WTC11 (cell line): ENCODE measurements at places on chromosomes 2 and 18. TPM values are rescaled to one million over a fixed set of nuclear protein-coding genes. Genes with fewer than 3 reads are reported as not detected.
A peak's percentile ranks its signal among the peaks of the same experiment; 100 is the strongest.

DNA sequence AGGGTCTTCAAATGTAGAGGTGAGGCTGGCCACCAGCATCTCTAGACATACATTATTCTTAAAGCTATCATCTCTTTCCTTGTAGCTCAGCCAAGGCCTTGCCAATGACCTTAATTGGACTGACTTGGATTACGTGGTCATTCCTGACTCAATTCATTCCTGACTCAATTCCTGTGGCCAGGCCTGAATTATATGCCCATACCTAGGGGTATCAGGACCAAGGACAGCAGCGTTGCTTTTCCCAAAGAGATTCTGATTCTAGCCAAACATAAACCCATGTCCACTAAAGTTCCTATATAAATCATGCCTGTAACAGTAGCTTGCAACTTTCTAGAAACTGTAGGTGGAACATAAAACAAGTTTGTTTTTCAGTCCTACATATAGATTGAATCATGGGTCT lies 231.7 kb downstream of the ARL6IP6 start:
- peak; percentile 28 for DNase-seq
- H3K4me3 ChIP-seq, result no peak overlapping the region
- no peak overlapping the region for H3K27ac ChIP-seq

- H3K36me3 ChIP-seq, result no peaks in the 10 kb centered on the region
- H3K27ac ChIP-seq, result no peak overlapping the region
- no peak for DNase-seq
- H3K4me3 ChIP-seq, result no peak overlapping the region
- H3K27me3 ChIP-seq, result peaks cover 4% of the 10 kb centered on the region; the same call in 1 of the 2 replicates
Observed at GRCh38 chr18:5974696-5975095, 79.4 kb upstream of the TMEM200C start.

Gene EN1
- not detected in 3 replicates for total RNA-seq

Gene CABYR
- 12.9 to 19.3 TPM (median 16.1 TPM) in 3 replicates for total RNA-seq

Gene FBXO48
- total RNA-seq, result 1.3 to 1.5 TPM (median 1.3 TPM) in 3 replicates

DNA sequence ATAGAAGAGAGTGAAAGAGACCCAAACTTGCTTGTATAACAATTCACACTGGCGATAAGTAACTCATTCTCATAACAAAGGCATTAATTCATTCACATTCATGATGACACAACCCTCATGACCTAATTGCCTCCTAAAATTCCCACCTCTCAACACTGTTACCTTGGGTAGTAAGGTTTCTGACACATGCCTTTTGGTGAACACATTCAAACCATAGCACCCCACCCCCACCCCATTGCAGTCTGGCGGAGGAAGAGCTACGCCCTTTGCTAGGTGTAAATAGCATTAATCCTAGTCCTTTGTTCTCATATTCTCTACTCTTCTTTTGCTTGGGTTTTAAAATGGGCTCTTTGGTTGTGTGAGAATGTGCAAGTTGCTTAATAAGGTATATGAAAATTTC lies 361.5 kb downstream of the DSEL start:
- no peak overlapping the region for H3K27ac ChIP-seq
- no peak overlapping the region for H3K4me3 ChIP-seq
- no peaks in the 10 kb centered on the region for H3K36me3 ChIP-seq
- peaks cover 19% of the 10 kb centered on the region for H3K4me1 ChIP-seq

Gene ANKRD23
- 2.5 to 4.1 TPM (median 3.2 TPM) in 3 replicates for total RNA-seq

Gene COL3A1
- total RNA-seq, result 0.61 to 2.1 TPM (median 0.76 TPM) in 3 replicates

Gene FOXD4L1
- 0.09 TPM in 1 of 3 replicates, not detected in the others for total RNA-seq

DNA sequence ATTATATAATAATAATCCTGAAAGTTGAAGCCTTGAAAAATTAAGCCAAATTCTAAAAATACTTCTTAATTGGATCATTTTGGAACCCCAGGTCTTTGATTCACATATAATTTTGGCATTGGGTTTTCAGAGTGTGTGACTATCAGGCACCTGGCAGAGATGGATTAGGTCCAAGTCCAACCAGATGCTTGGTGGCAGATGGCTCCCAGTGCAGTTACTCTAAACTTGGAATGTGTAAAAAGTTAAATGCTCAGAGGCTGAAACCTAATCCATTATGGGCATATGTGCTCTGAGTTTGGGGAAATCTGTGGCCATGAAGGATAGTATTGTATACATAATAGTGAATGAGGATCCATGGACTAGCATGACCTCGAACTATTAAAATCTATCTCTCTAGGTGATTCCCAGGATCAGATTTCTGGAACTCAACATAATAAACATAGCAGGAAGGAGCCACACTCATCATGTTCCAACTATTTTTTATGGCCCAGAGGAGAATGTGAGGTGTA lies 333.0 kb downstream of the RPRM start:
- no peaks in the 10 kb centered on the region for H3K27me3 ChIP-seq
- H3K4me3 ChIP-seq, result no peak overlapping the region

DNA sequence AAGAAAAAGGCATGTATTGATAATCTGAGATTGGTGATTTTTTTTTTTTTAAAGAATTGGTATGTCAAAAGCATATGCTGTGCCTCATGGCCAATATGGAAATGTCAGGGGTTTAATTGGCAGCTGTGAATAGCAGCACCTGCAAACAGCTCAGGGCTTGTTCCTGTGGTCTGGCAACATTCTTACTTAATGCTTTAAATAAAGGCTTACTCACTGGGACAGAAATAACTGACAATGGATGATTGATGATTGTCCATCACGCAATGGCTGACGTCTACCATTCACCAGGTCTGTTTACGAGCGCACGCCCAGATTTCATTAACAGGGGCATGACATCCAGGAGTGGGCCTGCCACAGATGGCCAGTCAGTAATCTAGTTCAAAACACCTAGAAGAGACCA lies 66.7 kb downstream of the ETAA1 start:
- H3K27me3 ChIP-seq, result no peaks in the 10 kb centered on the region
- no peak overlapping the region for H3K27ac ChIP-seq
- H3K4me3 ChIP-seq, result no peak overlapping the region
- DNase-seq, result no peak
- H3K36me3 ChIP-seq, result no peaks in the 10 kb centered on the region

DNA sequence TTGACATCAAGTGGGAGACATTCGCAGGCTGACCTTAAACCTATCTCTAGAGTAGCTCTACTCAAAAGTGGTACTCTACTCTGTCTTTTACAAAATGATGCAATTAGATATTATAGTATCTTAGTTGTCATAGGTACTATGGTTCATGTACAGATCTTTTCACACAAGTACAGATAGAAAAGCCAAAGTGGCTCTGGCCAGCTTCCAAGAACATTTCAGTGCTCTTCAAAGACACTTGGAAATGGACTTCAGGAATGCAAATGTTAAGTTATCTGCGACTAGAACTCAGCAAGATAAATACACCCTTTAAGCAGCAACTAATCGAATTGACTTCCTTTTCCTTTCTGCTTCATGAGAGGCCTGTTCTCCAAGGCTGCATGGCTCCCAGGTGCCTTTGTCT lies 718.7 kb upstream of the FAM98A start:
- H3K27ac ChIP-seq, result no peak overlapping the region
- no peaks in the 10 kb centered on the region for H3K27me3 ChIP-seq
- no peaks in the 10 kb centered on the region for H3K36me3 ChIP-seq
- no peaks in the 10 kb centered on the region for H3K4me1 ChIP-seq
- DNase-seq, result no peak

GRCh38 chr2:205574001-205574400 lies 108.3 kb upstream of the NRP2 start:
- DNase-seq, result no peak
- no peaks in the 10 kb centered on the region for H3K4me1 ChIP-seq
- no peaks in the 10 kb centered on the region for H3K27me3 ChIP-seq
- H3K36me3 ChIP-seq, result peaks cover 22% of the 10 kb centered on the region
- H3K4me3 ChIP-seq, result no peak overlapping the region
- no peak overlapping the region for H3K27ac ChIP-seq

DNA sequence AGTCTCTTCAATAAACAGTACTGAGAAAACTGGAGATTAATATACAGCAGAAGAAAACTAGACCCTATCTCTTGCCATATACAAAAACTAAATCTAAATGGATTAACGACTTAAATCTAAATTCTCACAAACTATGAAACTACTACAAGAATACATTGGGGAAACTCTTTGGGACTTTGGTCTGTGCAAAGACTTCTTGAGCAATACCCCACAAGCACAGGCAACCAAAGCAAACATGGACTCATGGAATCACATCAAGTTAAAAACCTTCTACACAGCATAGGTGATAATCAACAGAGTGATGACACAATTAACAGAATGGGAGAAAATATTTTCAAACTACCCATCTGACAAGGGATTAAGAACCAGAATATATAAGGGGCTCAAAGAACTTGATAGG lies 848.2 kb upstream of the NRXN1 start:
- H3K27ac ChIP-seq, result no peak overlapping the region
- H3K27me3 ChIP-seq, result no peaks in the 10 kb centered on the region
- no peak for DNase-seq
- H3K4me3 ChIP-seq, result no peak overlapping the region
- H3K4me1 ChIP-seq, result no peaks in the 10 kb centered on the region

GRCh38 chr2:160289831-160290230 lies 89.8 kb upstream of the ITGB6 start:
- DNase-seq, result no peak
- no peak overlapping the region for H3K27ac ChIP-seq
- peaks cover 6% of the 10 kb centered on the region for H3K36me3 ChIP-seq
- no peaks in the 10 kb centered on the region for H3K27me3 ChIP-seq
- no peak overlapping the region for H3K4me3 ChIP-seq

Gene ARHGAP25
- 2.6 to 3.4 TPM (median 2.9 TPM) in 3 replicates for total RNA-seq

DNA sequence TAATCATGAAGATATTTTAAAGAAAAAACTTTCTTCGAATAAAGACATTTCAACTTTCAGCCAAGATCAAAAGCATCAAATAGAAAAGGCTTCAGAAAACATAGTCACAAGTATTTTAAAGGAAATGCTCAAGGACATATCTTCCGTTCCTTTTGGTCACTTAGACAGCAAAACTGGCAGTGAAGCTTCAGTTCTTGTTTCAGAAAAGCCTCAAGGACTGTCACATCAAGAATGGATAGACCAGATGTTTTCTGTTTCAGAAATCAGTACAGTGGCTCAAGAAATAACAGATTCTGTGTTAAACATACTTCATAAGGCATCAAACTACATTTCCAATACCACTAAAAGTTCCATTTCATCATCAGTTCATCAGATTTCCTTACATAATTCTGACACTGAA lies 51.8 kb downstream of the FSIP2 start:
- no peak overlapping the region for H3K27ac ChIP-seq
- no peak overlapping the region for H3K4me3 ChIP-seq
- H3K27me3 ChIP-seq, result no peaks in the 10 kb centered on the region
- no peaks in the 10 kb centered on the region; the same call in 1 of the 2 replicates for H3K36me3 ChIP-seq

DNA sequence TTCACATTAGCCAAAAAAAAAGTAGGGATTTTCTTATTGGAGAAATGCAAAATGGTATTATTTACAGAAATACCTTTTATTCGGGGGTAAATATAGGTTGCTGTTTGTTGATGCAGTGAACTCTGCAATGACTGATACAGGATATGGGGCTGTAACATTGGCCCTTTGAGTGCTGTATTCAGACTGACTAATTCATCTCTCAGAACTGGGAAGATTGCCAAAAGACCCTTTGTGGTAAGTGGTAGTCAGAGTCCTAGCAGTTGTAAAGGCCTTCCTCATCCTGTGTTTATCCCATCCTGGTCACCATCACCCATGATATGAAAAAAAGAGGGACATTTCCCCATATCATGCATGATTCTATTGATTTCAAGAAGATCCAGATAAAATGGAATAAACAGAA lies 14.0 kb upstream of the DCC start:
- H3K27ac ChIP-seq, result no peak overlapping the region
- H3K4me3 ChIP-seq, result no peak overlapping the region
- H3K4me1 ChIP-seq, result peaks cover 14% of the 10 kb centered on the region
- DNase-seq, result no peak
- no peaks in the 10 kb centered on the region for H3K36me3 ChIP-seq

GRCh38 chr2:173513107-173513727 lies 158.5 kb downstream of the CDCA7 start:
- no peaks in the 10 kb centered on the region for H3K4me1 ChIP-seq
- H3K36me3 ChIP-seq, result peaks cover 11% of the 10 kb centered on the region
- DNase-seq, result no peak
- H3K27me3 ChIP-seq, result no peaks in the 10 kb centered on the region; the same call in 1 of the 2 replicates
- no peak overlapping the region for H3K27ac ChIP-seq

- H3K27ac ChIP-seq, result no peak overlapping the region
- H3K4me1 ChIP-seq, result peaks cover 14% of the 10 kb centered on the region
- H3K4me3 ChIP-seq, result no peak overlapping the region
Observed at GRCh38 chr2:20242727-20243377, 17.9 kb upstream of the SDC1 start.

Gene COL4A3
- total RNA-seq, result 0.53 to 1.1 TPM (median 0.90 TPM) in 3 replicates

Gene ANKRD29
- 3.3 to 4.9 TPM (median 3.7 TPM) in 3 replicates for total RNA-seq

DNA sequence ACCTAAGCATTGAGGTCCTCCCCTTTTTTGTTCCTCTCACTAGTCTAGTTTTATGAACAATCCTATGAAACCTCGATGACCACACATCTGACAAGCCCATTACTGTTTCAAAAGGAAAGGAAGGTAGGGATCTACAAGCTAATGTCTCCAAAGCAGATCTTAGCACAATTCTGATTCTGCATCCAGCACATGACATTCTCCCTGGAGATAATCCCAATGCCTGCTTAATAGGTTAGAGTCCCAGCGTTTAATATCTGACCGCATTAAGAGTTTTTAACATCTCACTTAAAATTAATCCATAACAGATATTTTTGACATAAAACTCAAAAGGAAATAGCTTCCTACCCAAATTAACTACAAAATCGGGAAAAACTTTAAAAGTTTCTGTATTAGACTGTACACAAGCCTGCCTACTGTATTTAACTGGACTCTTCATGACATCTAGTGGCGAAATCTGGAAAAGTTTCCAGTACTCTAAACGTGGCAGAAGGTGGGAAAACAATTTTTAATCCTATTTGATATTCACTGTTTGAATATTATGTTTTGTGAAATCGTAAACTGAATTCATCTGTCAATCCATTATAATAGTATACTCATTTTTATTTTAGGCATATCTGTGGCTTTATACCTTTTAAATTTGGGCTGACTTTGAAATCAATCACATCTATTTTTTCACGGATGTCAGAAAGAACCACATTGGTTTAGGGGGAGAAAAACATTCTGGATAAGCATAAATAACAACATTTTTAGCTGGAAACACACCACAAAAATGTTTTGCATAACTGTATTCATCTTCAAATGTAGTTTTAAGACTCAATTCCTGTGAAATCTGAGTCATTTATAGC lies 62.4 kb downstream of the TXNL1 start:
- no peak for DNase-seq
- H3K36me3 ChIP-seq, result no peaks in the 10 kb centered on the region
- H3K27me3 ChIP-seq, result 0 out of 2 replicates have a peak, but pooled peaks cover 2% of the 10 kb centered on the region
- H3K27ac ChIP-seq, result no peak overlapping the region
- peak overlapping the region; percentile 3; the same call in 1 of the 2 replicates for H3K4me3 ChIP-seq
- H3K4me1 ChIP-seq, result peaks cover 18% of the 10 kb centered on the region

- no peaks in the 10 kb centered on the region for H3K36me3 ChIP-seq
- no peak overlapping the region for H3K4me3 ChIP-seq
- H3K27me3 ChIP-seq, result peaks cover 5% of the 10 kb centered on the region; the same call in 1 of the 2 replicates
- no peak overlapping the region for H3K27ac ChIP-seq
Observed at GRCh38 chr2:9753665-9754531, 89.4 kb upstream of the TAF1B start.

Gene LIMS4
- 1.1 TPM in 2 of 3 replicates, not detected in the other for total RNA-seq

DNA sequence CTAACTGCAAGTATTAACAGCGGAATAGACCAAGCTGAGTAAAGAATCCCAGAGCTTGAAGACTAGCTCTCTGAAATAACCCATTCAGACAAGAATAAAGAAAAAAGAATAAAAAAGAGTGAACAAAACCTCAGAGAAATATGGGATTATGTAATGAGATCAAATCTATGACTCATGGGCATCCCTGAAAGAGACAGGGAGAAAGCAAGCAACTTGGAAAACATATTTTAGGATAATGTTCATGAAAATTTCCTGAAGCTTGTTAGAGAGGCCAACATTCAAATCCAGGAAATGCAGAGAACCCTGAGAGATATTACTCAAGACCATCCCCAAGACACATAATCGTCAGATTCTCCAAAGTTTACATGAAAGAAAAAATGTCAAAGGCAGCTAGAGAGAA lies 17.3 kb downstream of the PFN4 start:
- DNase-seq, result no peak
- 0 out of 2 replicates have a peak, but pooled peaks cover 4% of the 10 kb centered on the region for H3K4me1 ChIP-seq
- H3K4me3 ChIP-seq, result no peak overlapping the region
- H3K27me3 ChIP-seq, result peaks cover 18% of the 10 kb centered on the region
- H3K36me3 ChIP-seq, result peaks cover 9% of the 10 kb centered on the region
- no peak overlapping the region for H3K27ac ChIP-seq
